ENCODE measurements at places on chromosomes 2 and 18. TPM values are rescaled to one million over a fixed set of nuclear protein-coding genes. Genes with fewer than 3 reads are reported as not detected.

AFF3 gene
- total RNA-seq: 0.50 TPM

GPR155 gene
- 6.4 TPM for total RNA-seq

PHOSPHO2 gene
- 3.9 TPM for total RNA-seq

ABCB6 gene
- 49.5 TPM for total RNA-seq

DNA sequence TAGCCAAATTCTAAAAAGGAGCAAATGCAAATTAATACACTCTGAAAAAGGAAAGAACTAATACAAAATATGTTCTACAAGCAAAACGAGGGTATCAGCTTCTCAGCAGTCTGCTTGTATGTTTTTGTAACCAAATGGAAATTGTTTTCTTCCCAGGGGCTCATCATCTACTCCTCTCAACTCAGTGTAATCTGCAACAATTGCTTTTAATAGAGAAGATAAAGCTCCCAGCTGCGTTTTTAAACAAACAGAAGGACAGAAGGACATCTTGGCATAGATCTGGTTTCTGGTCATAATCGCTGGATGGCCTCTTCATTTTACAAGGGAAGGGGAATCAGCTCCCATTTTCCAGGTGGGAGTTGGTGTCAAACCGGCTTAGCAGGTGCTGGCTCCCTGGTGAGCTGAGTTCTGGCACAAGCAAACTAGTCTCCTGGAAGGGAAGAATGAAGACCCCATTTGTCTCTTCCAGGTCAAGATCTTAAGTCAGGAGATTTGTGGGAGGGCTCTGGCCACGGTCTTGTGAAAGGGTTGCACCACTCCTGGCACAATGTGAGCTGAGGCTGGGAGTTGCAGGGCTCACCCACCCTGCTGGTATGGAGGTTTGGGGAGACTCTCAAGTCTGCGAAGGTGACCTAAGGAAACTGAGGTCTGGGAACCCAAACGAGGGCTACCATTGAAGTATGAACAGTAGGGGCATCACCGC, 41.6 kb downstream of the NPPC start:
- no peak for DNase-seq
